ENCODE measurements at places on chromosomes 12 and 14. TPM values are rescaled to one million over a fixed set of nuclear protein-coding genes. Genes with fewer than 3 reads are reported as not detected.

Gene UBE2N
- total RNA-seq: 88.1 TPM

Gene SIX6
- not detected for total RNA-seq

Gene PARP11
- total RNA-seq: 7.1 TPM

DNA sequence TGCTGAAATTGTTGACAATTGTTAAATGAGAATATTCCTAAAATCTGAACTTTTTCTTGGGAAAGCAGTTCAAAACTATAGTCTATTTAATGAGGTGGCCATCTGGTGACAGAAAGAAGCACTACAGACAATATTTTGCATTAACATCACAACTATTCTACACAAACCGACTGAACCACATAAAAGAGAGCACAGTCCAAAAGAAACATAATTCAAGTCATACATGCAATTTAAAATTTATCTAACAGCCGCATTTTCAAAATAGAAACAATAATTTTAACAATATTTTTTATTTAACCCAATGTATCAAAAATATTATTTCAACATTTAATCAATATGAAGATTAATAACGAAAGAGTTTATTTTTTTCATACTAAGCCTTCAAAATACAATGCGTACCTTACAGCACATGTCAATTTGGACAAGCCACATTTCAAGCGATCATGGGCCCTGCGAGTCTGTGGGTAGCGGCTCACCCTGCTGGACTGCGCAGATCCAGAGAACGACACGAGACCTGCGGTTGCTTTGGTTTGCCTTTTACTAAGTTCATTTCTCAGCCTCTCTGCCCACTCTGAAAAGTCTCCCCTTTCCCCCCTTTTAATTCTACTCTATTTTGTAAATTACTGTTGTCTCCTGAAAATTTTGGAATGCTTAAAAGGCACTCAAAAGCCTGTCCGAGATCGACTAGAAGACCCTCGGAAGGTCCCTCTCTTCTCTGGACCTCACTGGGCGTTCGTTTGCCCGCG is 947 bp upstream of the LRRC9 start:
- no peak overlapping the region for H3K27ac ChIP-seq
- H3K4me1 ChIP-seq: peaks cover 10% of the 10 kb centered on the region
- H3K4me3 ChIP-seq: peak overlapping the region; percentile 70
- H3K27me3 ChIP-seq: peaks cover 37% of the 10 kb centered on the region

DNA sequence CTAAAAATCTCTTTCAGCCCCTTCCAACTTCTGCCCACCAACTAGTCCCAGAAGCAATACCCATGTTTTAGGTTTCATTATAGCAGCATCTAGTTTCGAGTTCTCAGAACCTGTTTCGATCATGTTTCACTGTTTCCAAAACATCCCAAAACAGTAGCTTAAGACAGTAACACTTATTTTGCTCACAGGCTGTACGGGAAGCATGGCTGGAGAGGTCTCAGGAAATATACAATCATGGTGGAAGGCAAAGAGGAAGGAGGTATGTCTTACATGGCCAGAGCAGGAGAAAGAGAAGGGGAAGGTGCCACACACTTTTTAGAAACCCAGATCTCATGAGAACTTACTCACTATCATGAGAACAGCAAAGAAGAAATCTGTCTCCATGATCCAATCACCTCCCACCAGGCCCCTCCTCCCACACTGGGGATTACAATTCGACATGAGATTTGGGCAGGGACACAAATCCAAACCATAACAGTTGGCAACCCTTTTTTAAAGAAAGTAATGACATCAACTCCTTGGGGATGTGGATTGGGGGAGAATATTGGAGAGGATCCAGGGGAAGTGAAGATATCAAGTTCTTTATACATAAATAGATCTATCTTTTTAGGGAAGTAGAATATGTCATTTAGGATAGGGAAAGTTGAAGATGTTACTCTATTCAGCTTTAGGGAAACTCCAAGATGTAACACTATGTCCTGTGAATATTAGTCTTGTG is 269.9 kb upstream of the PLEKHG7 start:
- no peak overlapping the region for H3K4me3 ChIP-seq
- no peaks in the 10 kb centered on the region for H3K27me3 ChIP-seq
- no peaks in the 10 kb centered on the region for H3K36me3 ChIP-seq
- no peaks in the 10 kb centered on the region for H3K4me1 ChIP-seq

GRCh38 chr14:103859416-103860202 is 12.2 kb upstream of the PPP1R13B start:
- no peak overlapping the region for H3K27ac ChIP-seq
- H3K4me3 ChIP-seq: no peak overlapping the region
- DNase-seq: no peak
- H3K36me3 ChIP-seq: no peaks in the 10 kb centered on the region

DNA sequence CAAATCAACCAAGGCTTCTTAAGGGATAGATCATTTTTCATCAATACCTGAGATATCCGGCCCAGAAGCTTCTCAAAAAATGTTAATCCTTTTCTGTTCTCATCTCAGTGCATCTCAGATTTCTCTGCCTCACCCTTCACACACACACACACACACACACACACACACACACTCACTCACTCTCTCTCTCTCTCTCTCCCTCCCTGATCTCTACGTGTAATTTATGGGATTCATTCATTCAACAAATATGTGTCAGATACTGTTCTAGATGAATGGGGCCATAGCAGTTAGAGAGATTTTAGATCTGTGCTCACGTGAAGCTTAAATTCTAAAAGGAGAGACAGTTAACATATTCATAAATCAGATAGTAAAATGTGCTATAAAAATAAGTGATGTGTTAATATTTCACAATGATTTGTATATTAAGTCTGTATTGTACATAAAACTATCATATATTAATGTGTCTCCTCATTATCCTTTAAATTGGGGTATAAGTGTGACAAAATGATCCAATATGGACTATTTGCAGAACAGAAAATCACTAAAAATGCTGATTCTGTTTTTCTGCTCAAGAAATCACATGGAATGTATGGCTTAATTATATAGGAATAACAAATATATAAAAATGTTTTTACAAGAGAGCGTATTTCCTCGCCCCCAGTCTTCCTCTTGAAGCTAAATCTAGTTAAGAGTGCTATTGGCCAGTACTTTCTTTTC is 7.3 kb upstream of the FRMD6 start:
- H3K4me1 ChIP-seq: peaks cover 17% of the 10 kb centered on the region
- peaks cover 5% of the 10 kb centered on the region for H3K36me3 ChIP-seq
- H3K27ac ChIP-seq: no peak overlapping the region
- DNase-seq: no peak
- H3K4me3 ChIP-seq: no peak overlapping the region

GRCh38 chr12:115584156-115584555 is 693.3 kb downstream of the MED13L start:
- no peak for DNase-seq
- H3K27me3 ChIP-seq: peaks cover 8% of the 10 kb centered on the region
- H3K4me1 ChIP-seq: no peaks in the 10 kb centered on the region
- H3K27ac ChIP-seq: no peak overlapping the region
- H3K4me3 ChIP-seq: no peak overlapping the region

DNA sequence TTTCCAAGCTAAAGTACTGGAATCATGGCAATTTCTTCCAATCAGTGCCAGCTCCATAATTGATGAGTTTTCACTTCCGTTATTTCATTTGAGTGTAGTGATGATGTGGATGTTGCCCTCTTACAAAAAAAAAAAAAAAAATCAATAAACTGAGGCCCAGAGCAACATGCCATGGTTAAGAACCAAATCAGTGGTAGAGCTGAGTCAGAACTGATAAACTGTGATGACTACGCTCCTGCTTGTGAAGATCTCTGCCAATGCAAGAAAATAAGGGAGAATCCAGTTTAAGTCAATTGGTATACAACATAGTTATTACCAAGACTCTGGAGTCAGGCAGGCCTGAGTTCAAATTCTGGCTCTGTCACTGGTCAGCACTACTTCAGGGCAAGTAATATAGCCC is 102.7 kb downstream of the GPR135 start:
- peaks cover 18% of the 10 kb centered on the region for H3K36me3 ChIP-seq
- H3K27ac ChIP-seq: no peak overlapping the region
- DNase-seq: no peak

GRCh38 chr12:79897617-79898016 is 37.3 kb downstream of the PPP1R12A start:
- DNase-seq: no peak
- peak overlapping the region; percentile 46 for H3K27ac ChIP-seq
- H3K27me3 ChIP-seq: no peaks in the 10 kb centered on the region
- peaks cover 2% of the 10 kb centered on the region for H3K36me3 ChIP-seq
- no peak overlapping the region for H3K4me3 ChIP-seq

- no peak overlapping the region for H3K4me3 ChIP-seq
- H3K4me1 ChIP-seq: peaks cover 17% of the 10 kb centered on the region
- no peak overlapping the region for H3K27ac ChIP-seq
- H3K36me3 ChIP-seq: peaks cover 16% of the 10 kb centered on the region
These were observed 46.0 kb downstream of the DGLUCY start for GRCh38 chr14:91159906-91160305.

GRCh38 chr12:39277416-39277815 is 165.5 kb downstream of the KIF21A start:
- no peak for DNase-seq
- H3K4me3 ChIP-seq: no peak overlapping the region
- H3K4me1 ChIP-seq: no peaks in the 10 kb centered on the region
- H3K27me3 ChIP-seq: peaks cover 8% of the 10 kb centered on the region
- H3K27ac ChIP-seq: no peak overlapping the region

DNA sequence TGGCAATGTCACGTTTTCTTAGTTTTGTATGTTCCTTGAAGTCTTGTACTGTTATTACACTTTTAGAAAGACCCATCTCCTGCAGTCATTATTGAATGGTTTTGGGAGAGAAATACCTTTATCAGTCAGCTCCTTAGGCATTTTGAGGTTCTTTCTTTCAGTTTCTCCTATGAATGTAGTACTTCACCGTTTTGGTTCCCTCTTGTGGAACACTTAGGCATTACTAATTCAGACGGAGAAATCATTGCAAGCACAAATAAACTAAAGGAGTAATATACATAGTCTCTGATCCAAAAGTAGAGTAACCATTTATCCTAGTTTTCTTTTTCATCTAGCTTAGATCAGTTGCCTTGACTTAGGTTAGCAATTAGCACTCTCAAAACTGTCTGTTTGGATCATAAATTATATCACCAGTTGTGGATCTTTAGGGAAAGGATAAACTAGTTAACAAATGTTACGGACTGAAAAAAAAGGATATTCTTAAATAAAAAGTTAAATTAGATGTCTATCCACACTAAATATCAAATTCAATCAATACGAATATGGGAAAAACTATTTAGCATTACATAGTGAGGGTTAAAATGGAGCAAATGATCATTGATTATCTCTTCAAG is 1538.3 kb upstream of the SEL1L start:
- H3K27ac ChIP-seq: no peak overlapping the region
- DNase-seq: no peak
- peaks cover 4% of the 10 kb centered on the region for H3K4me1 ChIP-seq
- H3K4me3 ChIP-seq: no peak overlapping the region
- H3K36me3 ChIP-seq: no peaks in the 10 kb centered on the region
- peaks cover 2% of the 10 kb centered on the region for H3K27me3 ChIP-seq

DNA sequence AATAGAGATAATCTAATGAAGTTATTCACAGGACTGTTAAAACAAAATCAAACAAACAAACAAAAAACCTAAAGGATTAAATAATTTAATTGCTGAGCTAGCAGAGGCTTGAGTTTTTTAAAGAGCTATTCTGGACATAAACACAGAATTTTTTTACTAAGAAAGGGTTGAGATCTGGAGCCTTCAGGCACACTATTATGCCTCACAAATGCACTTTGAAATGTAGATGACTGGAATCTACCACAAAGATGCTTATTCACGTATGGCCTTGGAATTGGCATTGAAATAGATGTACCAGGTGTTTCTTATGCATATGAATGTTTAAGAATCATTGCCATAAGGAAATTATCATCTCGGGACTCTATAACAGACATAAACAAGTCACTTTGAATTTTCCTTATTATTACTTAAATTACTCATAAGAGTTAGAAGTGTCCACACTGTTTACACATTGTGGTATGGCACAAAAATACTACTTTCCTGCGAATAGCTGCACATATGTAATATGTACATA is 21.6 kb downstream of the PUS7L start:
- no peaks in the 10 kb centered on the region for H3K27me3 ChIP-seq
- H3K36me3 ChIP-seq: no peaks in the 10 kb centered on the region
- H3K27ac ChIP-seq: no peak overlapping the region
- no peak overlapping the region for H3K4me3 ChIP-seq
- no peak for DNase-seq

- no peak overlapping the region for H3K4me3 ChIP-seq
- no peak for DNase-seq
- no peaks in the 10 kb centered on the region for H3K4me1 ChIP-seq
- H3K27me3 ChIP-seq: no peaks in the 10 kb centered on the region
- no peak overlapping the region for H3K27ac ChIP-seq
- H3K36me3 ChIP-seq: no peaks in the 10 kb centered on the region
These were observed 7.9 kb upstream of the PLBD1 start for GRCh38 chr12:14575585-14575984.

- H3K4me1 ChIP-seq: peaks cover 16% of the 10 kb centered on the region
- no peak overlapping the region for H3K27ac ChIP-seq
- no peak overlapping the region for H3K4me3 ChIP-seq
- DNase-seq: no peak
These were observed 2.3 kb downstream of the LAG3 start for GRCh38 chr12:6774499-6775062.

- DNase-seq: no peak
- H3K27me3 ChIP-seq: no peaks in the 10 kb centered on the region
- H3K36me3 ChIP-seq: peaks cover 10% of the 10 kb centered on the region
- peak overlapping the region; percentile 86 for H3K27ac ChIP-seq
- H3K4me1 ChIP-seq: peaks cover 66% of the 10 kb centered on the region
- H3K4me3 ChIP-seq: no peak overlapping the region
These were observed 50.0 kb downstream of the PPFIBP1 start for GRCh38 chr12:27573972-27574371.

- H3K4me1 ChIP-seq: peaks cover 51% of the 10 kb centered on the region
- H3K27ac ChIP-seq: no peak overlapping the region
- H3K27me3 ChIP-seq: no peaks in the 10 kb centered on the region
- H3K36me3 ChIP-seq: peaks cover 20% of the 10 kb centered on the region
These were observed 100.1 kb downstream of the PPP1R12A start for GRCh38 chr12:79834712-79835376.

Data from chondrocyte (in vitro differentiated cells).